ENCODE measurements at places on chromosomes 4 and X.

- no peak for DNase-seq
Measured at GRCh38 chrX:117959045-117959444, 157.6 kb downstream of the KLHL13 start.

GRCh38 chr4:140609548-140610425, 41.0 kb upstream of the UCP1 start:
- DNase-seq: peak; percentile 54

- DNase-seq: no peak
Measured at GRCh38 chr4:70239884-70240591, 2.4 kb upstream of the CSN3 start.

- no peak for DNase-seq
Measured at GRCh38 chr4:145740806-145741205, 60.9 kb downstream of the C4orf51 start.

- DNase-seq: no peak
Measured at GRCh38 chrX:24465532-24465865, 413 bp downstream of the PDK3 start.

GRCh38 chr4:65918212-65918611, 247.9 kb upstream of the EPHA5 start:
- DNase-seq: peak; percentile 8

DNA sequence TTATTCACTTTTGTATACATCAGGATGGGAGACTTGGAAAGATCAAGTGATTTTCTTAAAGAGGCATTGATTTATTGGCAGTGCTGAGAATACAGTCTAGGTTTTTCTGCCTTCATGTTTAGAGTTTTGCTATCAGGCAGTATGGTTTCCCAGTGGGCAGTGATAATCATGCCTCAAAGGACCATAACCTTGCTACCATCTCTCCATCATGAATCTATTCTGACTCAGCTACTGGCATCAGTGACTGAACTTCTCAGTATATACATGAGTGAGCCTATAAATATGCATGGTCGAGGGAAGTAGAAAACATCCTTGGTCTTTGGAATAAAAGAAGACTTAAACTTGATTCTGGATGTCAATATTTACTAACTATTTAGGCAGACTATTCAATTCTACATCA, 562.0 kb upstream of the AADAT start:
- DNase-seq: no peak

GRCh38 chr4:75477201-75477600, 37.0 kb downstream of the RCHY1 start:
- DNase-seq: no peak

DNA sequence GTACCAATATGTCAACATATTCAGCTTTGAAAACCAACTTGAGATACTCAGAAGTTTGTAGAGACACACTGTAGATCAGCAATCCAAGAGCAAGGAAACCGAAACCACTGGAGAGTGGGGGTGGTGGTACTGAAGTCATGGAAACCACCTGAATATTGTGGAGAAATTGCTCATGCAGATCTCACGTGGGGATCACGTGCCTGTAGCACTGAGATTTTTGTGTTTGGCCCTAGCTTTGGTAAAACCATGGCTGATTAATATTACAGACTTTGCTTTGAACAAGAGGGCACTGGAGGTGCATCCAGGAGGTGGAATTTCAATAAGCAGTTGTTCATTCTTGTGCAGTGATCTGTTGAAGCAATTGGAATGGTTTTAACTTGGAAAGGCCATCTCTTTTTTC, 47.2 kb downstream of the GBA3 start:
- no peak for DNase-seq

DNA sequence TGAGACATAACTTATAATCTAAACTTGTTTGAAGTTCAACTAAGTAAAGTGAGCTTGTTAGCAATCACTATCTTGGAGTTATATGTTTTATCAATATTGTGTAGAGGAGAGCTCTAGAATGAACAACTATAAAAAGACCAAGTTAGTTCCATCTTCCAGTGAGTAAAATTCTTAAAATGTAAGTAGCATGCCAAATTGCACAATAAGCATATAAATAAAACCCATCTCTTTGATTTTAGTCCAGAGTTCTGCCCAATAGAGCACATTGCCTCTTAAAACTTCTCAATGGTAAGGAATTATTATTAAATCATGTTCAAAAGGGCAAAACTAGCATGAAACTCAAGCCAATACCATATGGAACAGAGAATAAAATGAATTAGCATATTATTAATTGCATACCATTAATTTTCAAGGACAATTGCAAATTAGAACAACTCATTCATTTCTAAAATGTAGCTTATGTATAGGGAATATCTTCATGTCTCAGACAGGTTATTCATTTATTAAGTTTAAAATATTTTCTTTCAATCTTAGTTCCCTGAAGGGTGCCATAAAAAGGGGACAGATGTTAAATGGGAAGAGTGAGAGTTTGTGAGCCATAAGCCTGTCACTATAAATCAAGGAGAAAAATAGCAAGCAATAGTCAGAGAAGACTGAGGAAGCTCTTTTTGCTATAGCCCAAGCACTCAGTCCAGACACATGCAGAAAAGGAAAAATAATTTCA, 507.6 kb downstream of the CENPC start:
- DNase-seq: no peak

DNA sequence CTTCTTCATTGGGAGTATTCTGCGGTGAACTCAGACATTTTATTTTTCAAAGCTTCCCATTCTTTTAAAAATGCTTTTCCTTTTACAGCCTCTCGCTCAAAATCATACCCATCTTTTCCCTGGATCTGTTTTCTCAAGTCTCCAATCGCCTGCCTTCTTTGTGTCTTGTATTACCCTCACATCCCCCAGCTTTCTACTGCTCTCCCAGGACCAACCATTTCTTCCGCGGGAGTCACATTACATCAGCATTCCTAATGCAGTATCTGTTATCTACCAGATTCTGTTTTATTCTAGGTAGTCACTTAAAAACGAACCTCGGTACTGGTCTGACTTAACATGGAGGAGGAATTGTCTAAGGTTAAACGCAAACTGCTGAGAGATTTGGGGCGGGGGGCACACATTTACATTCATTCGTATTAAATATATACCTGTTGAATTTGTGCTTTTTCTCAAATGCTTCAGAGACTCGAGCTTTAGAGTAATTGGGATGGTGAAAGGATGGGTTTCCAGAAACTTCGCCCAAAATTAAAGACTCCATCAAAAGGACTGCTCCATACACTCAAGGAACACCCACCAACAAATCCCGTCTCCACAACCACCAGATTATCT, 493 bp upstream of the UCHL1 start:
- peak; percentile 44 for DNase-seq

DNA sequence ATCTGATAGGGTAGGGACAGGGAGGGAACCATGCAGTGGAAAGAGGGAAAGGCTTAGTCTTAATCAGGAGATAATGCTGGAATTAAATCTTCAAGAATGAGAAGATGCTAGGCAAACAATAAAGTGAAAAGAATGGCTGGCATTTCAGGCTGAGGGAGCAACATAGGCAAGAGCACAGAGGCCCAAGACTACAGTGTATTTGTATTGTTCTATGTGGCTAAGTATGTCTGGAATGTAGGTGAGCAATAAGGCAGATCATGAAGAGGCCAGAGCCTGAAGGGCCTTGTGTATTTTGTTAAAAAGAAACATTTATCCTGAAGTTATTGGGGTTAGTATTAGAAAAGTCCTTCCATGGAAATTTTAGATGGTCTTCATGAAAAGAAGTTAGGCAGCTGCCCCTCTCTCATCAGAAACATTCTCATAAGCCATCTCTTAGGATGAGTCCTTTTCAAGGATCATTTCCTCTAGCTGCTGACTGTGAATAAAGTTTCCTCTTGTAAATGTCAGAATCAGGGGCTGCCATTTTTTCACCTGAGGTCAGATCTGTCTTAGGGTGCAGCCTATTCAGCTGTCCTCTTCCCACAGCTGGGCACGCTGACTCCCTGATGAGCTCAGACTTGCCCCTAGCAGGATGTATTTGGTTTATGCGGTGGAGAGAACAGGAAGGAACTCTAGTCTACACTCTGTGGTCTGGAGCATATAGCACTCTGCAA, 46.3 kb downstream of the ATP10D start:
- DNase-seq: no peak

GRCh38 chr4:183008492-183008891, 90.6 kb upstream of the WWC2 start:
- no peak for DNase-seq

GRCh38 chrX:46634577-46634976, 61.0 kb downstream of the CHST7 start:
- DNase-seq: no peak

- DNase-seq: no peak
Measured at GRCh38 chr4:68109868-68110267, 19.8 kb downstream of the TMPRSS11F start.

- DNase-seq: no peak
Measured at GRCh38 chrX:18616688-18617406, 55.1 kb downstream of the RS1 start.

DNA sequence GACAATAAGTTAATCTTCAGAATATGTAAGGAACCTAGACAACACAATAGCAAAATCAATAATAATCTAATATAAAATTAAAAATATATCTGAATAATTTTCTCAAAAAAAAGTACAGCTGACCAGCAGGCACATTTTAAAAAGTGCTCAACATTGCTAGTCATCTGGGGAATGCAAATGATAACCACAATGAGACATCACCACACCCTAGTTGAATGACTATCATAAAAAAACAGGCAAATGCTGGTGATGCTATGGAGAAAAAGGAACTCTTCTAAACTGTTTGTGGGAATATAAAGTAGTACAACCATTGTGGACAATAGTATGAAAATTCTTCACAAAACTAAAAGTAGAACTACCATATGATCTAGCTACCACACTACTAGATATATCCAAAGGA, 956.9 kb upstream of the NDST4 start:
- no peak for DNase-seq

GRCh38 chrX:16712548-16713155, at the start of gene CTPS2:
CTPS2 (minus strand) TSS chrX:16712669; CDS start chrX:16702902, 9,767 bp downstream.
- DNase-seq: peak; percentile 47

- DNase-seq: no peak
Measured at GRCh38 chrX:130109429-130110378, 593 bp downstream of the ELF4 start.

GRCh38 chr4:104524026-104524425, 29.3 kb upstream of the CXXC4 start:
- no peak for DNase-seq

GRCh38 chrX:107842715-107843400, 17.2 kb downstream of the MID2 start:
- no peak for DNase-seq

GRCh38 chr4:184628103-184628502, 21.1 kb downstream of the CASP3 start:
- no peak for DNase-seq

GRCh38 chrX:13380211-13380610, 60.4 kb upstream of the ATXN3L start:
- DNase-seq: no peak

DNA sequence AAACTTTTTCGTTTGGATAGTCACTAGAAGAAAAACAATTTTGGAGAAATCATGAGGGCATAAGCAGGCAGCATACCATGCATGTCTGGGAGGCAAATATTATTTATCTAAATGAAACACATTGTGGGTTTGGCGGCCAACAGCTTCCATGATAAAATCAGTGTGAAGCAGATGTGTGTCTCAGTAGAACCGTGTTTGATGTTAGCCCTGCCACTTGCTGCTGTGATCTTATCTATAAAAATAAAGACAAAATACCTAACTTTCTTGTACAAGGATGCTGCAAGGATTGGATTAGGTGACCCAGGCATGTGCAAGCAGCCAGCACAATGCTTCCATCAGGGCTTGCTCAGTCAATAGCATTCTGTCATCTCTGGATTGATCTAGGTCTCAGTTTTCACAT, 341.4 kb downstream of the PACRGL start:
- no peak for DNase-seq

- DNase-seq: no peak
Measured at GRCh38 chr4:6047130-6047673, 29.0 kb upstream of the C4orf50 start.

DNA sequence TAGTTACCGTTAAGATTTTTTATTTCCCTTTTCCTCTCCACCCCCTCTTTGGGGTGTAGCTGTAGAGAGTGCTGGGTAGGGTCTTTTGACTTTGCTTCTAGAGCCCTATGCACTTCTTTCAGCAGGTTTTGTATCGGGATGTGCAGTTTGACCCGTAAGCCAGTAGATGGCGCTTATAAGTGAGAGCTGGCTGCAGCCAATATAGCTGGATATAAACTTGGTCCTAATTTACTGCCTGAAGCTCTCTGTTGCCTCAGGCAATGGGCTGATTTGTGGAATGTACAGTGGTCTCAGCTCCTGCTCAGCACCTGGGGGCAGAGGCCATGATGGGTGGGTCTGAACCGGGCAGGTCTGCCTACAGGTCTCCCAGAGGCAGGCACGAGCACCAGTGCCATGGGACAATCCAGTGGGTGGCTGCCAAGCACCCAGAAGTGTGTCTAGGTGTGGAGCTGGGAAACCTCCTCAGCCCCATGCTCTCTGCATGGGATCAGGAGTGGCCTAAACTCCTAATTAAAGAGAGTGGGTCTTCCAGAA, 146.5 kb downstream of the SPANXN1 start:
- DNase-seq: no peak

GRCh38 chr4:145055533-145056257, 42.3 kb downstream of the ANAPC10 start:
- no peak for DNase-seq

DNA sequence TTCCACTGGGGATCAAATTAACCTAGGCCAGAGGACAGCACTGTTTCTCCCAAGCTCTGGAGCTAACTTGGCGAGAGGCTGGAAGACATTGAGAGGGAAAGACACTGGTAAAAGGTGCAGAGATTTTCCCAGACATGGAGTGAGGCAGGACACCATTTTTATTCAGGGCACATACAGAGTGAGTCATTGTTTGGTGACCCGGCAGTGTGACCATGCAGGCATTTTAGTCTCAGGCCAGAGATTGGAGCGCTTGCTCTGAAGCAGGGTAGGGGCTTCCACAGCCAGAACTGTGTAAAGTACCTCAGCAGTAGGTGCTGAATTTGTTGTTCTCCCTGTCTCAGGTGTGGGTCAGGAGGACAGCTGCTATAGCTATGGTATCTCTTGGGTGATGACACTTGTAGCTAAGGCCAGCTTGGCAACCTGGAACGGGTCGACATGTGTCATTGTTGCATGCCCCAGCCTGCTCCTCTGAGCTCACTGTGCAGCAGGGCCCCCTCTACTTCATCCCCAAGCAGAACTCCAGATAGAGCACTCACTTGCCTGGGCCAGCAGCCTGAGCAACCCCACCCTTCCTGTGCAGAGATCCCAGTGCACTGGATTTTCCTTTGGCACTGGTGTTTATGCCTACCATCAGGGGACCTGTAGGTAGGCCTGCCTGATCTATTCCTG, 79.8 kb upstream of the ATP8A1 start:
- no peak for DNase-seq

GRCh38 chr4:82903737-82904136, 3.2 kb downstream of the THAP9 start:
- no peak for DNase-seq

GRCh38 chr4:13171292-13172057, 312.7 kb downstream of the RAB28 start:
- no peak for DNase-seq
